ENCODE measurements at places on chromosomes 13 and 19.

DNA sequence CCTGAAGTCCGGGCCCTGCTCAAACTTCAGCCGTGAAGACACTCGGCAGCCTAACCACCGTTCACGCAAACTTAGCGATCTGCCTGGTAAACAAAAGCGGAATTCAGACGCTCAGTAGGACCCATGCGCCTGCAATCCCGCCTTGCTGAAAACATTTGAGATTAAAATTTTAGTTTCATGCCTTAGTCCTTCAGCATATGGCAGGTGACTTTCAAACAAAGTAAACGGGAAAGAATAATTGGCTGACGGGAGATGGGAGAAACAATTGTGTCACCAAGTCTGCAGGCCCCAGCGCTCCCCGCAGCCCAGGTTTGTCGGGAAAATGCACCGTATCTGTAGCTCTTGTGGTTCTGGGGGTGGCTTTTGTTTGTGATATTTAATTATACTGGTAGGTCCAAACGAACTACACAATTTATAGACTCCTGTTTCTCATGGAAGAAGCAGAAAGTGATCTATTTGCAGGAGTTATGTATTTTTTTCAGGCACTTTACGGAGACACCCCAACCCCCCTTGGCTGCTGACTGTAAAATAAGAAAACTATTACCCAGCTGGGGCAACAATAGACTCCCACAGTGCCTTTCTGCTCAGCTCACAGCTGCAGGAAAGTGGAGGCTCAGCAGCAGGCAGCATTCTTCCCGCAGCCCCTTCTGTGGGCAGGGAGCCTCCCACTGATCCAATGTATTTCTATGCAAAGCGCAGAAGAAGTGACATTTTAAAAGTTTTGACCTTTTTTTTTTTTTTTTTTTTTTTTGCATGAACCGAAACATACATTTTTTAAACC is 94.8 kb downstream of the SOX1 start:
- DNase-seq = no peak

- DNase-seq = no peak
These were observed 593 bp downstream of the ATG4D start for GRCh38 chr19:10544242-10544752.

- DNase-seq = no peak
These were observed 22.3 kb upstream of the HNRNPUL1 start for GRCh38 chr19:41241859-41242258.

DNA sequence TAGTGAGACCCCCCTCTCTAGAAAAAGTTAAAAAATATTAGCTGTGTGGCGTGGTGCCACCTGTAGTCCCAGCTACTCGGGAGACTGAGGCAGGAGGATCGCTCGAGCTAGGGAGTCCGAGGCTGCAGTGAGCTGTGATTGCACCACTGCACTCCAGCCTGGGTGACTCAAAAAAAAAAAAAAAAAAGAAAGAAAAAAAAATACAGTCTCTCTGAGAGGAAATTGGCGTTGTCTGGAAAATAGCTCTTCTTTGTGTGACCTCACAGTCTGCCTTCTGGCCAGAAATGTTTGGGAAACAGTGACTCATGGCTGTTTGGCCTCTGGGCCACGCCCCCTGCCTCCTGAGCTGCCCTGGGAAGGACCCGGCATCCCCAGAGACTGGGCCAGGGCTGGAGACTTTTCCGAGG is 10.7 kb downstream of the MARCHF2 start:
- DNase-seq = peak; percentile 62

DNA sequence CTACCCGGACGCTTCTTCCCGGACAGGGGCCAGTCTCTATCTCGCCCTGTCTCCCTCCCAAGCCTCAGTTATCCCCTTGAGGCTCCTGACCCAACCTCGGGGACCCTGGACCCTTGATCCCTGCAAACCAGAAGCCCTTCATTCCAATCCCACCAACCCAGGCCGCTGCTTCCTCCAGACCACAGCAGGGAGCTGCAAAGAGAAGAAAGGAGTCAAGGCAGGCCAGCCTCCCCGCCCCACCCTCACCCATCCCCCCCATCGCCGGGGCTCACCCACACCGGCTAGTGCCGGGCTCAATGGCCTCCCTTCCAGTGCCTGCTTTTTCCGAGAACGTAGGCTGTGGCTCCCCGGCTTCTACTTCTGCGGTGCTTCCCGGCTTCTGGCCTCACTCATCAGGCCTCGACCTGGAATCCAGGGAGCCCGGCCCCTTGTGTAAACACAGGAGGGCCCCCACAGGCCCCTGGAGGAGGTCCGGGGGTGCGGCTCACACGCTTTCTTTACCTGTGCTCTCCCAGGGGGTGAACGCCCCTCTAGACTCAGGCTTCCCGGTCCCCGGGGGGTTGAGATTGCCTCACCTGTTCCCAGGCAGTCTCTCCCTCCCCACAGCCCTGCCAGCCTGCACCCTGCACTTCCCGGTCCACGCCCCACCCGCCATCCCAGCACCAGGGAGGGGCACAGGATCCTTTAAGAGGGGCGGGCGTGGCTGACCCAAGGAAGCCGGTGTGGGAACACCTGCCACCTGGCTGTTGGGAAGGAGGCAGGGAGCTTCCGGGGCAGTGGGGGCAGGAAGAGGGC is at the start of gene FAM83E:
FAM83E (minus strand) TSS at position 641 of the 795 bp plus-strand sequence. CDS start 1,704 bp downstream, outside the sequence.
- DNase-seq = no peak

DNA sequence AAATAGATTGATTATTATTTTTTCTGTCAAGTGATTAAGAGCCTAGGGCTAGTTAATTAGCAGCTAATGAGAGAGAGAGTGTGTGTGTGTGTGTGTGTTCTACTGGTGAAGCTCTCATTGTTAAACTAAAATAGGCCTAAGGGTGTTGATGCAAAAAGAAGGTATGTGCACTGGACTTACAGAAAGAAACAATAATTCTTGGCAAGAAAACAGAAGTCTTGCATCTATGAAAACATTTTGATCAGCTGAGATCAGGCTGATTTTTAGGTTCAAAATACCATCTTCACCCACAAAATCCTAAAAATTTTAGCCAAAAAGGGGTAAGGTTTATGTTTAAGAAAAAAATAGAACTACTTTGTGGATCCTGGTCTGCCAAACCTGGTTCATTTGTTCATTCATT is 106.5 kb downstream of the POSTN start:
- no peak for DNase-seq

DNA sequence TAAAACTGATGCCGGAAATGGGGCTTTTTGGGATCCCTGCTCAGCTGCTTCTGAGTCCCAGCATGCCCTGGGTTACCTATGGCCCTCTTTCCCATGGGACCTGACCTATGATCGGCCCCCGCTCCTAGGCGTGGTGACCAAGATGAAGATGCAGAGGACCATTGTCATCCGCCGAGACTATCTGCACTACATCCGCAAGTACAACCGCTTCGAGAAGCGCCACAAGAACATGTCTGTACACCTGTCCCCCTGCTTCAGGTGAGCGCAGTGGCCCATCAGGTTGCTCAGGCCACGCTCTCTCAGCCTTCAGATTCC is 1.5 kb downstream of the RPS11 start:
- no peak for DNase-seq

DNA sequence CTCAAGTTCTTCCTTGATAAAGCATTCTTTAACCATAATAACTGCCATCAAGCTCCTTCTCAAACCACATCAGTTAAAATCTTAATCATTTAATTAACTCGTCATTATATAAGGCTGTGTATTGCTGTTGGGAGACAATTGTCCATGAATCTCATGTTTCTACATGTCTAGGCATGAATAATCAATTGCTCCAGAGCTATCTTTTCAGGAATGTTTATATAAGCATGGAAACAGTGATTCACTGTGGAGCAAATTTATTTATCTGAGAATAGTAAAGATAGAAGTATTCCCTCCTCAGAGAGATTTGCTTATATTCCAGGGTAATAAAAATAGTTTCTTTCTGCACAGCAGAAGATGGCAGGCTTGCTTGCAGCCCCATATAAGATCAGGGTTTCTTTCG is 71.1 kb downstream of the CBY2 start:
- no peak for DNase-seq

DNA sequence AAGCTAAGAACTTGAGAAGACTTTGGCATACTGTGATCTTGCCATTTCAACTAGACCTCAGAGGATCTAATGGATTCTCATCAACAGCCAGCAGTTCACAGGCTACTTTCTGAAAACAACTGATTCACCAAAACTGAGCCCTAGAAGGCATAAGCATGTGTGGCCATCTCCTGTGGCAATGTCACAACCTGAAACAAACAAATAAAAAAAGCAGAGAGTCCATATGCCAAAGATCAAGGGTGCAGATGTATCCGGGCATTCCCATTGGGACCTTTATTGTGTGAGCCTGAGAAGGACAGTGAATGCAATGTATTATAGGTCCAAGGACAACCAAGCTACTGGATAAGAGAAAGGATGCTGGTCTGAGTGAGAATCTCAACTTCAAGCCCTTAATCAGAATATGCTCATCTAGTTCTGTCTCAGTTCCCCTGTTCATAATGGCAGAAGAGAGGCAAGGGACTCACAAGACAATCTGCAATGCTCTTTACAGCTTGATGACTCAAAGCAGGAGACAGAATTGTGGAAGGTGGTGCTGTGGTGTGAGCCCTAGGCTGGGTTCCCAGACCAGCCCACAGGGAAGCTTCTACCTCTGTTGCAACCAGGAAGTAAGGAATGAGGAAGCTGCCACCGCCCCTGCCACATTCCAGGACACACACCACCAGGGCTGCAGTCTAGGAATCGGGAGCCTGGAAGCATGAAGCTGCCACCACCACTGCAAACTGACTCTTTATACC is 133.7 kb downstream of the RAP2A start:
- DNase-seq = no peak

DNA sequence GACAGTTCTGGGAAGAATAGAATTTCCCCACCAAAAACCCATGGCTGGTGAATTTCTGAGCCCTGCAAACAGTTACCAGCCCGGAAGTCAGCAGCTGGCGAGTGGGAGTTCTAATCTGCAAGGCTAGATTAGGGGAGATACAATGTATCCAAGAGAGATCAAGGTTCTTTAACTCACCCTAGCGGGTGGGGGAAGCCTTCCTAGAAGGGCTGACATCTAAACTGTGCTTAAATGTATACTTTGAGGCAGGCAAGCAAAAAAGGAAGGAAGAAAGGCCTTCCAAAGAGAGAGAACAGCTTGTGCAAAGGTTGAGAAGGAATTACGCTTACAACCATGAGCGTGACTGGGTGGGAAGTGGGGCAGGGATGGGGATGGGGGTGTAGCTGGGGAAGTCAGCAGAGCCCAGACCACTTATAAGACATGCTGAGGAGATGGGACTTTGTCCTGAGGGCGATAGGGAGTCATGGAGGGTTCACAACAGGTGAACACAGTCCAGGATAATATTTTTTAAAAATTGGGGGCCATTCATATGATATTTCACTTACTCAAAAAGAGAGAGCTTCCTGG is 20.8 kb upstream of the ZNRF4 start:
- no peak for DNase-seq

DNA sequence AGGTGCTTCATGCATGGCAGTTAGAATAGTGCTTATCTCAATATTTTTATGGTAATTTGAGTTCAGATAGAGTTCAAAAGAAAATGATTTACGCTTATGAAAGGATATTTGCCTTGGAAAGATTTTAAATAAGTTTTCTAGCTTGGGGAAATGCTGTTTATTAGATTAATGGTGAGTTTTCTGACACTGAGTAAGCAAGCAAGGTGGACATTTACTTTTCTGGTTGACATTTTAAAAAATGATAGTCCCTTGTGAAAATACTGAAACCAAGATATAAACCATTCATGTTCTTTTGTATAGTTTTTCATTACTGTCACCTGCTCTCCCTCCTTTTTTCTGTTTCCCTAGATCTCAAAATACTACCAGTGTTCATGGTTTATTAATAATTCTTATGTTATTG is 1034.8 kb upstream of the SPRY2 start:
- no peak for DNase-seq

GRCh38 chr19:45071969-45072790 is 4.1 kb downstream of the ZNF296 start:
- no peak for DNase-seq

DNA sequence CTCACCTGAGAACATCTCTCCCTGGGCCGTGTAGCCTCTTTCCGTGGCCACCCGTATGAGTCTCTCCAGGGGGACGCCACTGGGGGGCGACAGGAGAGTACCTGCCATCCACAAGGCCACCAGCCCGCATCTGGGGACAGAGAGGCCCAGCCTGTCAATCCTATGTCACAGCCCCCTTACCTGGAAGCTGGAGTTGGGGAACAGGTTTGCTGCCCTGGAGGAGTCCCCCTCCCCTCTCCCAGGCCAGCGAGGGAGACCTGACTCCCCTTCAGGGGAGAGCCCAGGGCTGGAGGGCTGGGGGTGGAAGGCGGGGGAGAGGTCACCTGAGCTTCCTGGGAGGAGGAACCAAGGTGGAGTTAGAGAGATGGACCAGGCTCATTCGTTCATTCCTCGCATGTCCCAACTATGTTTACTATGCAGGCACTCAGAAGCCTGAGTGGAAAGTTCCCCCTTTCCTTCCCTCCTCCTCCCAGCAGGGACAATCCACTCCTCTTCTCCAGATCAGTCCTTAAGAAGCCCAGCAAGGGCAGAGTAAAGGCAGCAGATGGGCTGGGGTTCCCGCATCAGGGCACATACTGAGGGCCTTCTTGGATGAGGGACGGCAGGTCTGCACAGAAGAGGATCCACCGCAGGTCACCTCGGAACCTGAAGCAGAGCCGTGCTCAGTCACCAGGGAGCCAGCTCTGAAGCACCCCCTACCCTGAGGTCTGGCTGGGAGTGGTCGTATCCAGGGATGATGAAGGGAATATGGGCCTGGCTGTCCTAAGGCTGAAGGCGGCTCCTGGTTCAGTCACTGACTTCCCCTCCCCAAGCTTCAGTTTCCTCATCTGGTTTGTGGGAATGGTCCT is 5.5 kb downstream of the ACTMAP start:
- DNase-seq = no peak

- DNase-seq = no peak
These were observed 192.6 kb downstream of the MAB21L1 start for GRCh38 chr13:35283856-35284255.

DNA sequence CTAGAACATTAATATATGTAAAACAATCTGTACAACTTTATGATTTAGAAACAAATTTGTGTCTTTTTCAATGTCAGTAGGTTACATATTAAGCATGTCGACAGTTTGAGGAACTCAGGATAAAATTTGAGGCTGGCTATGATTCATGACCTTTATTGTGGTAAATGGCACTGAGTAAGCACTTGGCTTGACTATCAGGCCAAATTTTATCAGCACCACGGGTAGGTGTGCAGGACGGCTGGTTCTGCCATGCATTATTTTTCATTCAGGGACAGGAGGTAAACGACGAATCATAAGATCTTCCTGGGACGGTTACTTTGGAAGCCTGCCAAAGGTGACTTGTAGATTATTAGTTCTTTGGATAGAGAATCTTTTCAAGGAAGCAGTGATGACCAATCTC is 19.9 kb upstream of the CYP4F8 start:
- no peak for DNase-seq

DNA sequence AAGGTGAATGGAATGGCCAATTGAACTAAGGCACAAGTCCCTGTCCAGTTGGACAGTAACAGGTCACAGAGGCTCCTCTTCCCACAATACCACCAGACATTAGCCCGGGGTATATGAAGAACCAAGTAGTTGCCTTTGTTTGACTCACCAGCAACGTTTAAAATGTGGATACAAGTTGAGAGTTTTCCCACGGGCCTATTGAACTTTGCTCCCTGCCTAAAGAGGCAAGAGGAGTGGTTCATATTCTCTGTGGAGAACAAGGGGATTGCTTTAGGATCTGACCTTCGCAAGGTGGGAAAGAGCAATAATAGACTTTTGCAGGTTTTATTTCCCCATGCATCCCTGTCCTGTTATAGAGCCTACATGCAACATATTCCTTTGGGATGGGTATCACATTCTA is 177.2 kb downstream of the POU4F1 start:
- DNase-seq = no peak

- DNase-seq = no peak
These were observed 2.4 kb downstream of the SLC8A2 start for GRCh38 chr19:47469363-47469700.

All from nephron progenitor cell (in vitro differentiated cells).